ENCODE measurements at places on chromosomes 3 and 15.

DNA sequence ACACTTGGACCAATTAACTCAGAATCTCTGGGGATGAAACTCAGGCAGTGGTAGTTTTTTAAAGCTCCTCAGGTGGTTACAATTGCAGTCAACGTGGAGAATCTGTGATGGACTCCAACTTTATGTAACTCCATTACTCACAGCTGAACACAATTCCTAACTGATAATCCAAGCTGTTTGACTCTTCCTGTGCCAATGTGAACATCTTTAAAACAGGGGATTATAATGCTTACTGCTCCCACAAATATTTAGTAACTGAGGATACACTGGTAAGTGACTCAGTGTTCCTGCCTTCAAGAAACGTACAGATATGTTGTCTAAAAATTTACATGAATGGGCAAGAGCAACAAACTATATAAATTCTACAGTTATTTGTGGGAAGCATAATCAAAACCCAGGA, 85.6 kb downstream of the OSBPL10 start:
- no peak for DNase-seq

DNA sequence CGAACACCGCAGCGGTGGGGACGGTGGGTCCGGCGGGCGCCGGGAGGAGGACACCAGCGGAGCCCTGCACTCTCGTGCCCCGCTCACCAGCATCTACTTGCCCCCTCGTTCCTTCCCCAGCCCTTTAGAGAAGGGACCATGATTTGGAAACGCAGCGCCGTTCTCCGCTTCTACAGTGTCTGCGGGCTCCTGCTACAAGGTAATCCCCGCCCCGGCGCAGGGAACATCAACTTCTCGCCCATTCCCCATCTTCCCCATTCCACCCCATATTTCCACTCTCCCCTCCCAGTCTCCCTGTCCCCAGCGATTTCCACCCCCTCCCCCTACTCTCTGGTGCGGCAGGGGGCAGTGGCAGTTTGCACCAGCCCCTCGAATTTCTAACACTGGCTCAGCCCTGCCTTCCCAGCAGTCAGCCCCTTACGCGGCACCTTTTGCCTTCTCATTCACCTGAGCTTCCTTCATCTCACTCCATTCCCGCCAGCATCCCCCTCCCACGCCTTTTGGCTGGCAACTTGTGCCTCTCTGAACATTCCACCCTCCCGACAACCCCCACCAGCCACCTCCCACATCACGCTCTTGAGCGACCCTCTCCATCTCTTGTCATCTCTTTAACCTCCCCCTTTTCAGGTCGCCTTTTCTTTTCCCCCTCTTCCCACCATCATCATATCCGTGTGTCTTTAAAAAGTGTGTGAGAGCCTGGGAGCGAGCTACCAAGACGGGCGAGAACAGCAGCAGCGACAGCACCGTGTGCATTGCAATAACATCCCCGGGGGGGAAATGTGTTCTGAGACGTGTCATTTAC, 882 bp downstream of the CADM2 start:
- DNase-seq, result no peak

DNA sequence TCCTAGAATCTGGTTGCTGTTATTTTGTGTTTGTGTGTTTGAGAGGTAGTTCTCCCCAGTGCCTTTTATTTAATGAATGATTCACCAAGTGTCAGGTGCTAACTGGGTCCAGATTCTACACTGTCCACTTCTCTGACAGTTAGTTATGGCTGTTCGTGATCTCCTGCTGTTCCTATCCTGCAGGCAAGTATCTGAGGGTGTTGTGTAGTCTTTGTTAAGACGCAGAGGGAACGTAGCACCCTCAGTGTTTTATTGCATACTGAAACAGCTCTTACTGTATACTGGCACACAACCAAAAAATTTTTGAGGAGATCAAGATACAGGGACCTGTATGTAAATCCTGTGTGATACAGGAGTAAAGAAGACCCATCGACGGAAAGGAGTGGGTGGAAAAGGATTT, 1271.3 kb downstream of the ROBO1 start:
- peak; percentile 22 for DNase-seq

GRCh38 chr15:31207246-31207645, 105.7 kb upstream of the TRPM1 start:
- no peak for DNase-seq

DNA sequence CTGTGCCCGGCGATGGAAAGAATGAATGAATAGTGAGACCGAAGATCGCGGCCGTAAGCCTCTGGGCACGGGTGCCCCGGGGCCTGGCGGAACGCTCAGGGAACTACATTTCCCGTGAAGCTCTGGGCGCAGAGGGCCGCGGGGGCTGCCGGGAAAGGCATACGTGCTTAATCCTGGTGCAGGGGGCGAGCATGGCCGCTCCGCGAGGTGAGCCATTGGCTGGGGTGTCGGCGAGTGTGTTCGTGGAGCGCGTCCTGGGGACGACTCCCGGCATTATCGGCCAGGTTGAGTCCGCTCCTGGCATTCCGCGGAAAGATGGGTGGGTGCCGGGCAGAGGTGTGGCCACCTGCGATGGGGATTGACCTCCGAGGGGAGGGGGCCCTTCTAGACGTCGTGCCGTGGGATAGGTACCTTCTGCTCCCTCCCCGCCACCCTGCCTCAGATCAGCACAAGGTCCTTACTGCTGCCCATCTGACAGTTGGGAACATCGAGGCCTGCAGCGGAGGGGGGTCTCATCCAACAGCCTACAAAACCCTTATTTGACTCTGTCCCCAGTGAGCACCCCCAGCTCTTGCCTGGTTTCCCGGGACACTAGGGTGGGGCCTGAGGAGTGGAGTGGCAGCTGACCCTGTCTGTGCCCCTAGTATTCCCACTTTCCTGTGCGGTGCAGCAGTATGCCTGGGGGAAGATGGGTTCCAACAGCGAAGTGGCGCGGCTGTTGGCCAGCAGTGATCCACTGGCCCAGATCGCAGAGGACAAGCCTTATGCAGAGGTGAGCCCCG, at the start of gene MPI:
TSS of gene MPI (plus strand) at position 160 of the 782 bp plus-strand sequence. CDS start at position 192, 32 bp downstream.
- peak; percentile 44 for DNase-seq

DNA sequence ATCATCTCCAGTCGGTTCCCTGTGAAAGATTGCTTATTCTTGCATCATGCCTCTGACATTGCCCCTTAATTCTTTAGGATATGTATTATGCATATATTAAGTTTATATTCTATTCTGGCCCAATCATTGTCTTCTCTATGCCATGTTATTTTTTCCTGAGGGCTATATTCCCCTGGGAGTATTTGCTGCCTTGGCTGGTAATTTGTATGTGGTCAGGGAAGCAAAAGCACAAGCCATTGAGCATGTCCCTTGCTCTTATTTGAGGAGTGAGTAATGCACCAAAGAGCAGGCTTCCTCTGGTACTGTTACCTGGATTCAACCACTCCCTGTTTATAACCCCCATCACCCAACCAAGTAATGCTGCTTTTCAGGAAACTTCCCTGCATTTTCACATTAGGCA, 36.3 kb downstream of the STAC start:
- DNase-seq, result no peak

DNA sequence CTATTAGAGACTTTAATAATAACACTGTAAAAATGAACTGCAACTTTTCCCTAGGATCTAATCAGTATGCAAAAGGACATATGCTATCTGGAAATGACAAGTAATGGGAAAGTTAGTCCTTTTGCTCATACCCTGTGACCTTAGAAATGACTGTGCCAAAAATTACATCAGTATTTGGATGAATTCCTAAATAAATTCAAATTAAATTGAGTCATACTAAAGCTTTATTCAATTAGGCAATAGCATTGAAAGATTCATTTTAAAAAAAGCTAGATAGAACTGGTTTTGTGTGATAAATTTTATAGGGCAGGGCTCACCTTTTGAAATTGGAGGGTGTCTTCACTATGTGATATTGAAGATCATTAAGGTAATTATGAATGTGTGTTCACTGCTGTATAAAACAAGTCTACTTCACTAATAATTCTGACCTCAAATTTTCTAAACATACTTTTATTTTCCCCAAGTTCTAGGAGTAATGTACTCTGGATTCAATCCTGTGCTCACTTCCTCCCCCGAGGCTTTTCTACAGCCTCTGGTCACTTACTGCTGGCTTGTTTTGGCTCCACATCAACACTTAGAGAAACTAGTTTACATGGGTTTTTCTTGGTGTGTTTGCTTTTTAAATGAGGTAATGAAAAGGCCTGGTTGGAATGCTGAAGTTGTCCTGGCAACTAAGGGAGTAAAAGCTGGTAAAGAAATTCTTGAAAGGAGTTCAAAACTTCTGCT, 44.4 kb upstream of the SPTSSB start:
- no peak for DNase-seq

GRCh38 chr3:158333736-158334135, 223.8 kb downstream of the RSRC1 start:
- no peak for DNase-seq

- no peak for DNase-seq
Measured at GRCh38 chr3:188431040-188431439, 277.1 kb downstream of the LPP start.

- DNase-seq, result no peak
Measured at GRCh38 chr15:55992769-55993110, 672 bp downstream of the NEDD4 start.

- no peak for DNase-seq
Measured at GRCh38 chr3:39346785-39347585, 17.5 kb downstream of the CCR8 start.

DNA sequence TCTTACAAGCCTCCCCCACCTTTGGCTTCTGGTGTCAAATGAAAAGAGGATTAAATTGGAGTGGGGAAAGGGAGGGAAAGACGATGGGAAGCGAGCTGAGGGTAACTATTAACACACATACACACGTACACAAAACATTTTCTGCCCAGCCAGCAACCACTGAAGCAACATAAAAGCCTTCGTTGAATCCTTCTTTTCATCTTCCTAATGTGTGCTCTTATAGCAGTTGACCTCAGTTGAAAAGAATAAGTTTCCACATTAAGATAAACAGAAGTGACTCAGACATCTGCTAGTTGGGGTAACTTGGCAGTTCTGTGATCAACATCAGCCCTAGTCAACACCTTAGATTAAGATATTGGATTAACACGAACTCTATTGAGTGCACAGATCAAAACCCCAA, 558.5 kb downstream of the MECOM start:
- DNase-seq, result no peak

DNA sequence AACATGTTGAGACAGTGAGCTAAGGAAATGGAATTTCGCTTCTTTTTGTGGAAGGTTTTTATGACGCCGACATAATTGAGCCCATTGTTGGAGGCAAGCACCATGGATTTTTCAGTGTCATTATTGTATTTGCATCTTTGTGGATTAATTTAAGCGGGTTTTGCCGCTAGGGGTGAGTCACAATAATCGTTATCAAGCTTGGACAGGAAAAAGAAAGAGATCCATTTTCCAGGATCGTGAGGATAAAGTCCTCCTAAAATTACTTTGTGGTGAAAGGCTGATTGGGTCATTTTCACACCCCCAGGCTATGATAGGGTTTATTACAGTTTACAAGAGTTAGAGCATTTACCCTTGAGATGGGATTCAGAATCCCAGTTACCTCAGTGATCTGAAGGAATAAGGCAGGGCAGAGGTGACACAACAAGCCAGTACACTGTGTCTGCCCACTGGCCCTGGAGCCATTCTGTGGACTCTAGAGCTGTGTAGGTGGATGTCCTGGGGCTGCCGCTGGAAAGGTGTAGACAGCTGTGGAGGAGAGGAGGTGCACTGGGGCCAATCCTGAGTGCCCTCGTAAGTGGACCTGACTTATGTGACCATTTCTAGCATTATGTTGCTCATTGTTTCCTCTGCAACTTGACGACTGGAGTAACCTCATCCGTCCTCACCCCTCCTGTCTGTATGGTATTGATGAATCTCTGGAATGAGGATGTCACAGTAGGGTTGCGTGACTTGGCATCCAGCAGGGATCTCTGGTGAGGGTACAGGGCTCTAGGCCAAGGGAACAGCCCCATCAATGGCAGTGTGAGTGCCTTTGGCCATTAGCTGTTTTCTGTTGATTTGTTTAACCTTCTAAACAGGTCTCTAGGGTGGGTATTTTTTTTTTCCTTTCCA, 370.1 kb downstream of the LRTM1 start:
- no peak for DNase-seq

DNA sequence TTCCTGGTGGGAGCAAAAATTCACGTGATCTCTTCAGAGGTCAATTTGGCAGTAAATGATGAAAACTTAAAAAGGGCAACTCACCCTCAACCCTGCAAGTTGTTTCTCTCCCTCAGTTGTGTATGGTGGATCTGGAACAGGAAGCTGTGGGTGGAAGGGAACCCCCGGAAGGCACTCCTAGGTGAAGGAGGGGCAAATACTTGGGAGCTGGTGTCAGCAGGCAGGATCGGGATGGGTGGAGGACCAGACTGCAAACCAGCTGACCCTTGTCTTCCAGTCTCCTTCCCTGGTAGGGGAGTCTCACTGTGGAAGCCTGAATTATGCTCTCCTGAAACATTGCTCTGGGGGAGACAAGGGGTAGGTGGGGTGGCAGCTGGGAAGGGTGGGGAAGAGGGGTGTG, 33.5 kb downstream of the PRR23E start:
- DNase-seq, result no peak

GRCh38 chr3:169060037-169060436, 603.5 kb downstream of the MECOM start:
- no peak for DNase-seq

DNA sequence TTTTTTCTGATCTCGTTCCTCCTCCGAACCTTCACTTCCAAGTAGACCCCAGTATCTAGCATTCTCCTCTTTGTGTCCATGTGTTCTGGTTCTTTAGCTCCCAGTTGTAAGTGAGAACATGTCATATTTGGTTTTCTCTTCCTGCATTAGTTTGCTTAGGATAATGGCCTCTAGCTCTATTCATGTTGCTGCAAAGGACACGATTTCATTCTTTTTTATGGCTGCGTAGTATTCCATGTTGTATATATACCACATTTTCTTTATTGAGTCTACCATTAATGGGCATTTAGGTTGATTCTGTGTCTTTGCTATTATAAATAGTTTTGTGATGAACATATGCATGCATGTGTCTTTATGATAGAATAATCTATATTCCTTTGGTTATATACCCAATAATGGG, 30.2 kb upstream of the MME start:
- no peak for DNase-seq

DNA sequence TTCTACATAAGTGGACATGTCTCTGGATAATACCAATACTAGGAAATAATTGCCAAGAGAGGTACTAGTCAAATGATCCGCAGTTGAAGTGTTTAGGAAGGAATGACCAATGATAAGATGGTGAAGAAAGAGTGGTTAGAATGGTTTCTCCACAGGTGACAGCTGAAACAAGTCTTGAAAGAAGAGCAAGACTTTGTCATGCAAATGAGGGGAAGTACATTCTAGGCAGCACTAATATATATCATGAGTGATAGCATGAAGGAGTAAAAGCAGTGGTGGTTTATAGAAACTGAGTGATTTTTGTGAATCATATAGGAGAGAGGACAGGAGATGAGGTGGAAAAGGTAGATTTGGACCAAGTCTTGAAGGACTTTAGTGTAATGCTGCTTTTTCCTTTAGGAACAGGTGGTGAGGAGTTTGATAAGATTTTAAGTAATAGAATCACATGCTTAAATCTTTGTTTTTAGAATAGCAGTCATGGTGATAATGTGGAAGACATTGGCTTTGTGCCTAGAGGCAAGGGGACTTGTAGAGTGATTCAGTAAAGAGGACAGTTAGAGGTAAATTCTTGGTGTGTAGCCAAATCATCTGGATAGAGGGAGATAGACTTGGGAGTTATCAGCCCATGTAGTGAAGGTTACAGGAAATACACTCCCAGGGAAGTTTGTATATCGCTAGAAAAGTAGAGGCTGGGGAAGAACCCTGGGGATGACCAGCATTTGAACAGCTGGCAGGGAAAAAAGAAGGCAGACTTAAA, 31.9 kb downstream of the SLMAP start:
- DNase-seq, result no peak

GRCh38 chr3:48474619-48475018, 28.1 kb downstream of the ATRIP start:
- DNase-seq, result no peak

- no peak for DNase-seq
Measured at GRCh38 chr3:108598375-108598774, 8.9 kb downstream of the DZIP3 start.

- peak; percentile 27 for DNase-seq
Measured at GRCh38 chr3:155323063-155323666, 29.7 kb upstream of the STRIT1 start.
